ENCODE measurements at places on chromosomes 12 and 14.

GRCh38 chr12:104709692-104710435, 248.2 kb downstream of the SLC41A2 start:
- no peak for DNase-seq

DNA sequence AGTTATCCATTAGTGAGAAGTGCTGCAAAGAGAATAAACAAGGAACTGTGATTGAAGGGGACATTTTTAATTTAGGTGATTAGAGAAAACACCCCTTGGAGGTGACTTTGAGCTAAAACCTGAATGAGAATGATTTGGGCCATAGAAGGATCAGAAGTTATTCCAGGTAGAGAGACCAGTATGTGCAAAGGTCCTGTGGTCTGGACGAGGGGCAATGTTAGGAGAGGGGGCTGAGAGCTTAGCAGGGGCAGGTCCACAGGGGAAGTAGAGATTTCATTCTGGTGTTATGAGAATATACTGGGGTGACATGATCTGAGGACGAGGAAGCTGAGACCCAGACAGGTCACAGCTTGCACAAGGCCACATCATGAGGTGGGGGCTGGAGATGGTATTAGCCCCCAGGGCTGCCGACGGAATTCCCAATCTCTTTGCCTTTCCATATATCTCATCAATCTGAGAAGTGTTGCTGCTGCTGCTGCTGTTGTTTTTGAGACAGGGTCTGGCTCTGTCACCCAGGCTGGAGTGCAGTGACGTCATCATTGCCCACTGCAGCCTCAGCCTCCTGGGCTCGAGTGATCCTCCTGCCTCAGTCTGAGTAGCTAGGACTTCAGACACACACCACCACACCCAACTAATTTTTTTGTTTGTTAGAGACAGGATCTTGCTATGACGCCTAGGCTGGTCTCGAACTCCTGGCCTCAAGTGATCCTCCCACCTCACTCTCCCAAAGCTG, 55.6 kb downstream of the KCTD10 start:
- peak; percentile 1 for DNase-seq

- no peak for DNase-seq
Observed at GRCh38 chr12:126663304-126664094, 1598.3 kb downstream of the AACS start.

DNA sequence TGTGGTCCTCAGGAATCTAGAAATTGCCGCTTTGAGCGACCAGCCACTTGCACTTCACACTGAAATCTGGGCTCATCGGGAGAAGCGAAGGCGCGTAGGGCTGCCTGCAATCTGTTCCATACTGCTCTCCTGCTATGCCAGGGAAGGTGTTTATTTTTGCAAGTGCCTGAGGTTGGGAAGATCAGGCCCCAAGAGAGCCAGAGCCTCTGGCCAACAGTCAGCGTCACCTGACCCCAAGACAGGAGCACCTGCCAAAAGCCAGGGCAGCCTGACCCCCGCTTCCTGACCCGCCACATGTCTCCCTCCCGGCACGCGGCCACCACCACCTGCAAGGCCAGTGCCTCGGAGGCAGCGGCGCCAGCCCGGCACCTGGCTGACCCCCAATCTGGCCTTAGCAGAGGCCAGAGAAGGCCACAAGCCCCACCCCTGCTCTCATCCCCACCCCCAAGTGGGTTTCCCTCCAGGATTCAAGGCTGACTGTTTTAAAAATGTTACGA, 94.4 kb downstream of the CHGA start:
- DNase-seq: no peak

- DNase-seq: no peak
Observed at GRCh38 chr14:45633220-45633984, 380.4 kb upstream of the MIS18BP1 start.

GRCh38 chr14:102150744-102151143, 11.0 kb downstream of the WDR20 start:
- no peak for DNase-seq

DNA sequence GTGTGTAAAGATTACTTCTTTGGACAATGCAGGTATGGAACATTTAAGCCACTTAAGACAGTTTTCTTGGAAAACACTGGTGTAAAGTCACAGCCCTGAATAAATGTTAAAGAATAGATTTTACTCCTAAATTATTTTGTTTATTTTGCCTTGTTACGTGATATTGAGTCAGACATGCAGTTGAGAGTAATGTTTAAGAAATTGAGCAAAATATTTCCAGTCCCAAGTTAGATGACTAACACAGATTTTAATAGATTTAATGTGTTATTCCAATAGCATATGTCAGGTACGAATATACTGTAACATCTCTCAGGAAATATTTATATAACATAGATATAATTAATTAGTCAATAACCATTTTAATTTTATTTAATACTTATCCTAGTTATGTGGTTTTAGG, 1361.7 kb downstream of the FSCB start:
- no peak for DNase-seq

DNA sequence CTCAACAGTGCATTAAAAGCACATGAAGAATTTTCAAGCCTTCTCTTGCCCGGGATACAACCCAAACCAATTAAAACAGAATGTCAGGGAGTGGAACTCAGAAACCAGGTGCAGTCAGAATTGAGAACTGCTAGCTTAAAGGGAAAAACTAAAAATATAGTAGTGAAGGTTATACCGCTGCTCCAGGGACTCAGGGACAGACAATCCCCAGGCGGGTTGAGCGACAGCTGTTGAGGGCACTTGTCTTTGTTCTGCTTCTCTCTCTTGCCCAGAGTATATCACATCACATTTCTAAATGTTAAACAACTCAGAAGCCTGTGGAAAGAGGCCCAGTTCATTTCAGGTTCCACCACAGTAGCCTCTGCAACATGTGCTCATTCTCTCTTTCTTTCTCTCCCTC, 93.1 kb downstream of the SLC5A8 start:
- DNase-seq: no peak

DNA sequence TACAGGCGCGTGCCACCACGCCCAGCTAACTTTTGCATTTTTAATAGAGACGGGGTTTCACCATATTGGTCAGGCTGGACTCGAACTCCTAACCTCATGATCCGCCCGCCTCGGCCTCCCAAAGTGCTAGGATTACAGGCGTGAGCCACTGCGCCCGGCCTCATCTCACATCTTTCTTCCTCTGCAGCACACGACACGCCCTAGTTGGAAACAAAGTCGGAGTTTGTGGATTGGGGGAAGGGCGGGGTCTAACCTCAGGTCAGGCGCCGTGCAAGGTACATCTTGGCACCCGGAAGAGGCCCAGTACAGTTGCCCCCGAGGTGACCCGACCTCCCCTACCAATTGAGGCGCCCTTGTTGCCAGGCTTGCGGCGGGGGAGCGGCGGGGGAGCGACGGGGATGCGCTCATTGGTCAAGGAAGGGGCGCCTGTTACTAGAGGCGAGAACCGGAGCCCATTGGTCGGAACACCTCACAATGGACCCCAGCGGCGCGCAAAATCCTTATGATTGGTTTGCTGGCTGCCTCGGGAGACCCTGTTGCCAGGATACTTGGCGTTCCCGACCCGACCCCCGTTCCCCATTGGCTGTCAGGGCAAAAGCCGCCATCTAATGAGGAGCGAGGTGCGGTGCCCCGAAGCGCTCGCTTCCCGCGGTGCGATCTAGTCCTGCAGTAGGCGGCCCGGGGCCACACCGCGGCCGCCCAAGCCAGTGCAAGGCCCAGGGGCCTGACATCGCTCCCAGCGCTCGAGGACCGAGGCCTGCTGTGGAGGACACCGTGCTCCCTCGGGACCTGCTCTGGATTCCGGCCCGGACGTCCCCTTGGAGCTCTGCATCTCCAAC, at the start of gene REC8:
Gene REC8, plus strand, starts transcription at position 659 of the 839 bp plus-strand sequence. CDS start 473 bp downstream, outside the sequence.
- peak; percentile 88 for DNase-seq

DNA sequence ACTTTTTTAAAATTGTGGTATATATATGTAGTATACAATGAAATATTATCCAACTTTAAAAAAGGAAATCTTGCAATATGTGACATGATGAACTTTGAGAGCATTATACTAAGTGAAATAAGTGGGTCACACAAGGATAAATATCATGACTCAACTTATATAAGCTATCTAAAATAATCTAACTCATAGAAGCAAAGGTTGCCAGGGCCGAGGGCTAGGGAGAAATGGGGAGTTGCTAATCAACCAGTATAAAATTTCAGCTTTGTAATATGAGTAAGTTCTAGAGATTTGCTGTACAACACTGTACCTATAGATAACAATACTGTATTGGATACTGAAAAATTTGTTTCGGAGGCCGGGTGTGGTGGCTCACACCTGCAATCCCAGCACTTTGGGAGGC, 38.5 kb downstream of the TAOK3 start:
- DNase-seq: no peak

GRCh38 chr12:117875744-117876435, 92.9 kb downstream of the KSR2 start:
- DNase-seq: peak; percentile 76

DNA sequence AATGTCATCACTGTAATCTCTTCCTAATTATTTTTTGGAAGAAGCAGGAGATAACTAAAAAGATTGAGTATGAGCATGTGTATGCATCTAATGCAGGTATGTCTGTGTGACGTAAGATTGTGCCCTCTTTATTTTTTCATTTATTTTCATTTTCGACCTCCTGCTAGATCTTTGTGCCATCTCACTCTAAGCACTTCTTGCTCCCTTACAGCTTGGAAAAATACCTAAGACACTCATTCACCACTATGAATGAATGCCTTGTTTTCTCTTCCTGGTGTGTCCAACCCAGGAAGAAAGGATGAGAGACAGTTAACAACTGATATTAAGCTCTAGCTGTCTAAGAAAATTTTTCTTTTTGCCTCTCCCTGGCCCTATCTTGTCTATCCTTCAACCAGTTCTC, 76.8 kb upstream of the CISTR start:
- DNase-seq: no peak

DNA sequence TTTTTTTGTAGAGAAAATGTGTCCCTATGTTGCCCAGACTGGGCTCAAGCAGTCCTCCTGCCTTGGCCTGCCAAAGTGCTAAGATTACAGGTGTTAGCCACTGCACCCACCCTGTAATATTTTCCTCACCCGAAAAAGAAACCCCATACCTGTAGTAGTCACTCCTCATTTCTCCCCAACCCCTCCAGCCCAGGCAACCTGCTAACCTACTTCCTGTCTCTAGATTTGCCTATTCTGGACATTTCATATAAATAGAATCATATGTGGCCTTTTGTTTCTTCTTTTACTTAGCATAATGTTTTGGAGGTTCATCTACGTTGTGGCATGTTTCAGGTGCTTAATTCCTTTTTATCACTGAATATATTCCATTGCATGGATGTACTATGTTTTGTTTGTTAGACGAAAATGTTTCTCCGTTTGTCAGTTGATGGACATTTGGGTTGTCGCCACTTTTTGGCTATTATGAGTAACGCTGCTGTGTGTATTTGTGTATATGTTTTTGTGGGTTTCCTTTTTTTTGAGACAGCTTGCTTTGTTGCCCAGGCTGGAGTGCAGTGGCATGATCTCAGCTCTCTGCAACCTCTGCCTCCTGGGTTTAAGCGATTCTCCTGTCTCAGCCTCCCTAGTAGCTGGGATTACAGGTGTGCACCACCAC, 6.2 kb downstream of the ANKRD13A start:
- peak; percentile 69 for DNase-seq

DNA sequence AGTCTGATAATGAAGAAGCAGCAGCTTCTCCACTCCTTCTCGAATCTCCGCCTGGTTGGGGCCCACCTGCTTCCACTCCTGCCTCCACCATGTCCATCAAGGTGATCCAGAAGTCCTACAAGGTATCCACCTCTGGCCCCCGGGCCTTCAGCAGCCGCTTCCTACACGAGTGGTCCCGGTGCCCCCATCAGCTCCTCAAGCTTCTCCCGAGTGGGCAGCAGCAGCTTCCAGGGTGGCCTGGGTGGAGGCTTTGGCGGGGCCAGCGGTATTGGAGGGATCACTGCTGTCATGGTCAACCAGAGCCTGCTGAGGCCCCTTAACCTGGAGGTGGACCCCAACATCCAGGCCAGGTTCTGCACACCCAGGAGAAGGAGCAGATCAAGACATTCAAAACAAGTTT, 381.0 kb upstream of the USP15 start:
- no peak for DNase-seq

DNA sequence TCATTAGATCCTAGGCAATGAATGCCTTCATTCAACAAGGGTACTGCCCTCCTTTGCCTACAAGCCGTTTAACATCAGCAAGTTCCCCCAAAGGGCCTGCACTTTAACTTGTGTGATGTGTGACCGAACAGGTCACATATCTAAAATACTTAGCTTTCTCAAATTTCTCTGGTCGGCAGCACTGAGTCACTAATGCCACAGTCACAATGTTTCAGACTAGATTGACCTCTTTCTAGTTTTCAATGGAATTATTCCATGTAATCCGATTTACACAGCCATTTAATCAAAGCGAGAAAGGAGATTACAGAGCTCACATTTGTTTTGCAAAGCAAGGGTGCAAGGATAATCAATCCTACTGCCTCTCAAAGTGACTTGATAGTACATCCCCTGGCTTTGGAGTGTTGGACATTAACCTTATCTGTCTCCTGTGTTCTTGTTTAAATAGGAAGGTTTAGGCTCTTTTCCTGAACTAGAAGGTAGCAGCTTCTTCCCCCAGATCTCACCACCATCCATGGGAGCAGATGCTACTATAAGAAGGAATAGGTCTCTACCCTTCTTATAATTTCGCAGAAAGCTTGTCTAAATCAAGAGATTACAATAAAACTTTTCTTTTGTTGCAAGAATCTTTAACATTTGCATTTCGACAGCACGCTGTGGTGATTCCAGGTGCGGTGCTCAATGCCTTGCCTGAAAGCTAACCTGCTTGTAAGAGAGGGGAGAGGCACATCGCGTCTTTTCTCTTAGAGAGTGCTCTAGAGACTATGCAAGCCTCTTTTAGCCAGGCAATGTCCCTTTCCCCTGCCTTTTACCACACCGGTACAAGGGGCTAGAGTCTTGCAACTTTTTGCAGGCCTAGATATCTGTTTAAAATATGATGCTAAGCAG, 1.8 kb downstream of the KITLG start:
- no peak for DNase-seq

- DNase-seq: no peak
Observed at GRCh38 chr12:105322070-105322469, 8.4 kb upstream of the C12orf75 start.

DNA sequence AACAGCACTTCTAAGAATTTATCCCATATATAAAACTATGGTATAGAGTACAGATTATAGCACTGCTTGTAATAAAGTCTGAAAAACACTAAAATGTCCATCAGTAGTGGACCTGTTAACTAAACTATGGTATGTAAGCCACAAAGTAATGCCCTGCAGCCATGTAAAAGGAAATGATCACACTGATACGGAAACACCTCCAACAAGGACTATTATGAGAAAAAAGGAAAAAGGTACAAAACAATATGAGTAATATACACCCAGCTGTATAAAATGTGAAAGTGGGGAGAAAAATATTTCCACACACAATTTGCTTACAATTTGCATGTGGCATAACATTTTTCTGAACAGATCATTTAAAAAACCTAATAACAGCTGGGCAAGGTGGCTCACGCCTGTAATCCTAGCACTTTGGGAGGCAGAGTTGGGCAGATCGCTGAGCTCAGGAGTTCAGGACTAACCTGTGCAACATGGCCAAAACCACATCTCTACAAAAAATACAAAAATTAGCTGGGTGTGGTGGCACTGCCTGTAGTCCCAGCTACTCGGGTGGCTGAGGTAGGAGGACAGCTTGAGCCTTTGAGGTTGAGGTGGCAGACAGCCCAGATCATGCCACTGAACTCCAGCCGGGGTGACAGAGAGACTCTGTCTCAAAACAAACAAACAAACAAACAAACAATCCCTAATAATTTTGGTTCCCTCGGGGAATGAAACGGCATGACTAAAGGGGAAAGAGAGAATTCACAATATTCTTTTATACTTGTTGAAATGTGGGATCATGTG, 250.5 kb downstream of the MED13L start:
- DNase-seq: no peak
